ENCODE measurements at places on chromosomes 3 and 15.

DNA sequence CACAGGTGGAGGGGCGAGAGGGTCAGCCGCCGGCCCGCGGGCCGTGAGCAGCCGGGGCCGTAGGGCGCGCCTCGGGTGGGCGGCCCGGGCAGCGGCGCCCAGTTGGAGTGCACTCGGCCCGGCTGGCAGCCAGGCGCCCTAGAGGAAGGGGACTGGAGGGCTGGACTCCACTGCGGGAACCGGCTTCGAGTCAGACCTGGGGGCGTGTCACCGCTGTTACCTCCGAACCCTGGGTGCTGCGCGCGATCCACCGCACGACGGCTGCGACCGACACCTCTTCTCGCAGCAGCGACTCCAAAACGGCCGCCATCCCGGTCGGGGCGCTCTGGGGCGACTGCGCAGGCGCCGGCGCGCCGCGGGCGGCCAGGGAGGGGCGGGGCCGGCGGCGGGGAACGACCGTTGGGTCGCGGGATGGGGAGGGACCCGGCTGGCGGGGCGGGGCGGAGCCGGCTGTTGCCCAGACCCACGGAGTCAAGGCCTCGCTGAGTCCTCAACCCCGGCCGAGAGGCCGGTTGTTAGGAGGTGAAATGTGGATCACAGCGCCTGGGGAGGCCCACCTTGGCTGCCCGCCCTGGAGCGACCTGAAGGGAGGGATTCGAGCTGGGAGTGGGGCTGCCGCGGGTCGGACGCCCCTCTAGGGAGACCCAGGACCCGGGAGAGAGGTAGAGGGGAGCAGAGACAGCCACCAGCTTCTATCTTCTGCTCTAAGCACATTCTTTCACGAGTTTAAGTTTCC lies at the start of gene CDAN1:
Gene CDAN1, minus strand, starts transcription at position 336 of the 736 bp plus-strand sequence. Its CDS starts 26 bp downstream, at position 310.
- peak; percentile 91 for DNase-seq

DNA sequence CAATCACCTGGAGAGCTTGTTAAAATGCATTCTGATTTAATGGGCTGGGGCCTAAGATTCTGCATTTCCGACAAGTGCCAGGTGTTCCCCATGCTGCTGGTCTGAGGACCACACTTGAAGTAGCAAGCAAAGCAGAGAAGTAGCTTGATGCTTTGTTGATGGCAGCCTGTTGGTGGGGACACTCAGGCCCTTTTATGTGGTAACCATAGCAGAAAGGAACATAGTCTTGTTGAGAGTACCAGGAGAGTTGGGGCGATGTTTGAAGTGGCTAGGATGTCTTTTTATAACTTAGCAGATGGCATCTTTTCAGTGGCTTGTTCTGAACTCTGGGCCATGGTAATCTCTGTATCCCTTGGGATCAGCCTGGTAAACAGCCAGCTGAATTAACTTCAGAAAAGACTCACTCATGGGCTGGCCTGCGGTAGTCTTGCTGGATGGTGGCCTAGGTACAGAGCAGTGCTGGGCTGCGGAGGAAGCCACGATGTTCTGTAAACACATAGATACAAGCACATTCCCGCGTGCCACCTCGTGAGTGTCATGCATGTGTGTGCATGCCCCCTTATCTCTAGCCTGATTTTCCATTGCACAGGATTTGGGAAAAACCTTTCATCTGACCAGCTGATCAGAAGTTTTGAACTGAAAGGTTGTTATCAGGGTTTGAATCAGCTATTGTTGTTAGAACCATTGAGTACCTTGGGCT lies 292.4 kb upstream of the LRRFIP2 start:
- DNase-seq: no peak

DNA sequence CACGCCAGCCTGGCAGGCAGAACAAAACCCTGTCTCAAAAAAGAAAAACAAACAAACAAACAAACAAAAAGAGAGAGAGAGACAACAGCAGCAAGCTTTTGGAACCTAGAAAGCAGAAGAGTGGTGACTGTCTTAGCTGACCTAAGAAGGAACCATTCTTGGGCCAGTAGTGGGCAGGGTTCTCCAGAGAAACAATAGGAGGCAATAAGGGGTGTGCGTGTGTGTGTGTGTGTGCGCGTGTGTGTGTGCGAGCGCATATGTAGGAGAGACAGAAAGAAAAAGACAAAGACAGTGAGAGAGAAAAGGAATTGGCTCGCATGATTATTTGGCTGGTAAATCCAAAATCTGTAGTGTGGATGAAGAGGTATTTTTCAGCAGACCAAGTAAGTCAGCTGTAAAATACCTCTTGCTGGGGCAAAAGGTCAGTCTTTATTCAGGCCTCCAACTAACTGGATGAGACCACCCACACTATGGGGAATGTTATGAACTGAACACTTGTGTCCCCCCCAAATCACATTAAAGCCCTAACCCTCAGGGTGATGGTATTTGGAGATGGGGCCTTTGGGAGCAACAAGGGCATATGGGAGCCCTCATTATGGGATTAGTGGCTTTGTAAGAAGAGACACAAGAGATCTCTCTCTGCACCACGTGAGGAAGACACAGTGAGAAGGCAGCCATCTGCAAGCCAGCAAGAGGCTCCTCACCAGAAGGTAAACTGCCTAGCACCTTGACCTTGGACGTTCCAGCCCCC lies 15.1 kb upstream of the BLM start:
- no peak for DNase-seq

- no peak for DNase-seq
Measured at GRCh38 chr15:56205061-56205876, 38.4 kb downstream of the RFX7 start.

DNA sequence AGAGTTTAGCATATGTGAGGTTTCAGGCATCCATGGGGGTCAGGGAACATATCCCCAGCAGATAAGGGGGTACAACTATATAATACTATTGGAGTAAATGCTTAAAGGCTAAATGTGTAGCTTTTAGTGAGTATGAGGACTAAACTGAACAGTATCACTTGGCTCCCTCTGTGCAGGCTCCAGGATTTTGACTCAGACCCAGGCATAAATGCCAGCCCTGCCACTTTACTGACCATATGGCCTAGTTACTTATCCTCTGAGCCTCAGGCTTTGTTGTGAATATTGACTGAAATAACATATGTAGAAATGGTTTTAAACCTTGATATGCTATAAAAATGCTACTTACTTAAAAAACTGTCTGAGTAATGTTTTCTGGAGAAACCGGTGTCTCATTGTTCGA lies 151.6 kb downstream of the CHST2 start:
- DNase-seq: no peak

GRCh38 chr15:96747291-96747690 lies 416.8 kb downstream of the NR2F2 start:
- DNase-seq: no peak
